ENCODE measurements at places on chromosomes 3 and 15.
A peak's percentile ranks its signal among the peaks of the same experiment; 100 is the strongest.

- peak; percentile 83 for DNase-seq
Measured at GRCh38 chr3:58471025-58471887, 20.6 kb upstream of the KCTD6 start.

DNA sequence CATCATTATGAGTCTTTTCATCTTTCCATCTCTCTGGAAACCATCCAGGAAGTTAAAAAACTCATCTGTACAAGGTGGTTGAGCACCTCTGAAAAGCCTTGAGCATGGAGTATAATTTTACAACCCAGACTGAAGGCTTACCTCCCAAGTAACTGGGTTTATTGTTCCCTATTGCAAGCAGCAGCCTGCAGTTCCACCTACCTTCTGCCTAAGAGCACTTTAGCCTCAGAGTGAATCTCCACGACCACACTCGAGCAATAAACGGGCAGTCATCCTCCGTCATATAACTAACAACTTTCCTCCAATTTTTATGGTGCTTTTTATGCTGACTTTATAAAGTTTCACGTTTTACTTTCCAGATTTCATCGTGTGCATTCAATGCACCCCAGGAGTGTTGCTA is 32.8 kb downstream of the OSBPL10 start:
- no peak for DNase-seq

- no peak for DNase-seq
Measured at GRCh38 chr3:139310474-139310933, 33.3 kb upstream of the MRPS22 start.

DNA sequence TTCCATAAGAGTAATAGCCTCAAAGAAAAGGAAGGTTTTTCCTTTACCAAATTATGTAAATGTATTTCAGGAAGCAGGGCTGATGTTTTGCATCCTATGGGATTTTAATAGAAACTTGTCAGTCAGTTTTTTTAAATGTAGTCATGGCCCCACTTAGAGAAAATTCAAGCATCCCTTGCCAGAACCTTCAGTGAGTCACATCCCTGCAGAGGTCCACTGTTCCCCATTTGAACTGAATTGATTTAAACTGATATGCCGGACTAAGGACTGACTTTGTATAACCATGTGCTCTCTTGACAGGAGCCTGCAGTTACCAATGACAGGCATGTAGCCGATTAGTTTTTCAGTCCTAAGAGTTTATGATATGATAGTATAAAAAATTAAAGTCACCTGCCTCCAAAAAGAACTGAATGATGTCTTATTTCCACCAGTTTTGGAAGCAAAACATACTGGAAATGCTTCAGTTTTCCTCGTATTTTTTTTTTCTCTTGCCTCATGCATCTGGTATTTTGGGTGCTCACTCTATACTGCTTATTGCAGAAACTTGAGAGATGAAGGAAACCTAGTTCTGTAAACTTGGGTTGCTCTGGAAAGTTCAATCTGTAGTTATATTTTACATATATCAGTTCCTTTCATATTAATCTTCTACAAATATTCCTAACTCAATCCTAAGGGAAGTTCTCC is 30.7 kb downstream of the LRTM1 start:
- DNase-seq, result no peak

DNA sequence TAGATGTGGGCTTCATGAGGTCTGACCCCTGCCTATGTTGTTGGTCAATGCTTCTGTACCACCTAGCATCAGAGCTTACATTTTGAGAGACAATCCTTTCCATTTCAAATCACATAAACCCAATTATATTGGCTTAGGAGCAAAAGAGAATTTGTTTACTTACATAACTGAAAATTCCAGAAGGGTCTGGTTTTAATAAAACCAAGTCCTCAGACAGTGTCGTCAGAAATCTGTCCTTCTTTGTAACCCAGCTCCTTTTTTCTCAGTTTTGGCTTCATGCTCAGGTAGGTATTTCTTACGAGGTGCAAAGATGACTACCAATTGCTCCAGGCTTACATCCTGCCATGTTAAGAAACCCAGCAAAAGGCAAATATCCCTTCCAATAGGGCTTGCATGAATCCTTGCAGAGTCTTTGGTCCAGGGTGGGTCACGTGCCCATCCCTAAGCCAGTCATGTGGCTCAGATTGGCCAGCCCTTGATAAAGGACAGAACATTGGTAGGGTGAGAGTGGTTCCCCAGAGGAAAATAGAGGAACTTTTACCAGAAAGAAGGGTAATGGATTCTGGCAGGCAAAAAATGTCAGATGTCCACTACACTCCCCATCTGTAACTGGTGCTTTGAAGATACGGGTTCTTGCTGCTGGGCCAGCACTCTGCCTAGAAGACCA is 50.2 kb upstream of the VILL start:
- no peak for DNase-seq

- DNase-seq, result no peak
Measured at GRCh38 chr15:93378558-93378957, 289.5 kb upstream of the RGMA start.

DNA sequence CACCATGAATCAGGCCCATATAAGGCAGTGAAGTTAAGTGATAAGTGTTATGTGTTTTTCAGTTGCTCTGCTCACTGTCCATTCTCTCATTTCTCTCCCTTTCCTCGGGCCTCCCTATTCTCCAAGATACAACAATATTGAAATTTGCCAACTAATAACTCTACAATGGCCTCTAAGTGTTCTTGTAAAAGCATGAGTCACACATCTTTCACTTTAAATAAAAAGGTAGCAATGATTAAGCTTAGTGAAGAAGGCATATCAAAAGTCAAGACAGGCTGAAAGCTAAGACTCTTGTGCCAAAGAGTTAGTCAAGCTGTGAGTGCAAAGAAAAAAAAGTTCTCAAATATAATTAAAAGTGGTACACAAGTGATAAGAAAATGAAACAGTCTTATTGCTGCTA is 675.4 kb downstream of the OTOL1 start:
- no peak for DNase-seq

DNA sequence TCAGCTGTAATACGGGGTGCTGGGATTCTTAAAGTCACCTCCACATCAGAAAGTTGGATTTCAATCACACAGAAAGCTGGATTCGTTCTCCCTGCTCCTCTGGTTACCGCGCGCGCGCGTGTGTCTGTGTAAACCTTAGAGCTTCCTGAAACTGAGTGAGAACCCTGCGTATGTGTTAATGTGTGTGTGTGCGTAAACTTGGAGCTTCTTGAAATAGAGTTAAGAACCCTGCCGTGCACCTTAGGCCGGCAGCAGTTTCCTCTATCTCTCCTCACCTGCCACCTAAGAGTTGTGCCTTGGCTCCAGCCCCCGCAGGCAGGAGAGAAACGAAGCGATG is 531 bp downstream of the LZTFL1 start:
- peak; percentile 17 for DNase-seq

GRCh38 chr3:52243791-52244628 is 1.5 kb upstream of the PPM1M start:
- peak; percentile 57 for DNase-seq

- DNase-seq, result no peak
Measured at GRCh38 chr3:115021061-115021460, 126.0 kb downstream of the ZBTB20 start.

DNA sequence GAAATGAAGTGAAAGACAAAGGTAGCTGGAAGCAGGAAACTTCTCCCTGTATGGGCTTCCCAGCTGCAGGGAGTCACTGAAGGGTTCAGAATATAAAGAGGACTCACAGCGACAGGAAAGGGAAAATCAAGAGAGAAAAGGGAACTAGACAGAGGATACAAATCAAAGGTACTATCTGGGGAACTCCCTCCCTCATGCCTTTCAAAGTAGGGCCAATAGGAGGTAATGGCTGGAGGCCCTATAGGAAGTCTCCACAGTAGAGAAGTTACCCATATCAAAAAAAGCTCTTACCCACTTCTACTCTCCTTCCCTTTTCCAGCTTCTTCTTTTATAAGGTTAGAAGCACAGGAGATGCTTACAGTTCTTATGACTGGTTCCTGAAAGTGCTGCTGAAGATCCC is 43.5 kb downstream of the FMN1 start:
- no peak for DNase-seq

DNA sequence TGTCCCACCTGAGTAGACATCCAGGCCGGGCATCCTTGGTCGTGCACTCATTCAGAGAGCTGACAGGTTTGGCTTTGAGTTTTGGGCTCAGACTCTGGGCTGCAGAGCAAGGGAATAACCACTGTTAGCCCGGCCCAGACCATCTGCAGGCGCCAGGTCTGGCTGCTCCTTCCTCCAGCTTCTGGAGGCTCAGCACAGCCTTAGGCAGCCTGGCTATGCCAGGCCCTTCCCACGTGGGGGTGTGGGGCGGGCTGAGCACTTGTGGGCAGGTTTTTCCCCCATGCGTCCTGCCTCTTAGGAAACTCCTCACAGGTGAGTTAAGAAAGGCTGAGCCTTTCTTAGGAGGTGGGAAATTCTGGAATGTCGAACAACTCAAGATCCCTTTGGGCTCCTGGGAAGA is 11.2 kb downstream of the PLA2G4B start:
- DNase-seq, result no peak

DNA sequence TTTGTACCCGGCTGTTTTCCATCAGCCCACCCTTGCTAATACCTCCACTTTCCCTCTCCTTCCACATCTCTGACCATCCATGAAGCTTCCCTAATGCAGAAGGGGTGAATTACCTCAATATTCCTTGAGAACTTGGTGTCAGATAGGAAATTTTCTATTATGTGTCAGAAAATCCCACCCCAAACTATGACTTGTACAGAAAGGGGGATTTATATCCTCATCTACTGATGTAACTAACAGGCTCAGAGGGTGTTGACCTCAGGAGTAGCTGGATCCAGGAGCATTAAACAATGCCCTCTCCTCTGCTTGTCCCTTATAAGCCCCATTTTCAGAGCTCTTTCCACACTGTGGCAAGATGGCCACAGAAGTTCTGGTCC is 242.8 kb upstream of the TLE3 start:
- no peak for DNase-seq

DNA sequence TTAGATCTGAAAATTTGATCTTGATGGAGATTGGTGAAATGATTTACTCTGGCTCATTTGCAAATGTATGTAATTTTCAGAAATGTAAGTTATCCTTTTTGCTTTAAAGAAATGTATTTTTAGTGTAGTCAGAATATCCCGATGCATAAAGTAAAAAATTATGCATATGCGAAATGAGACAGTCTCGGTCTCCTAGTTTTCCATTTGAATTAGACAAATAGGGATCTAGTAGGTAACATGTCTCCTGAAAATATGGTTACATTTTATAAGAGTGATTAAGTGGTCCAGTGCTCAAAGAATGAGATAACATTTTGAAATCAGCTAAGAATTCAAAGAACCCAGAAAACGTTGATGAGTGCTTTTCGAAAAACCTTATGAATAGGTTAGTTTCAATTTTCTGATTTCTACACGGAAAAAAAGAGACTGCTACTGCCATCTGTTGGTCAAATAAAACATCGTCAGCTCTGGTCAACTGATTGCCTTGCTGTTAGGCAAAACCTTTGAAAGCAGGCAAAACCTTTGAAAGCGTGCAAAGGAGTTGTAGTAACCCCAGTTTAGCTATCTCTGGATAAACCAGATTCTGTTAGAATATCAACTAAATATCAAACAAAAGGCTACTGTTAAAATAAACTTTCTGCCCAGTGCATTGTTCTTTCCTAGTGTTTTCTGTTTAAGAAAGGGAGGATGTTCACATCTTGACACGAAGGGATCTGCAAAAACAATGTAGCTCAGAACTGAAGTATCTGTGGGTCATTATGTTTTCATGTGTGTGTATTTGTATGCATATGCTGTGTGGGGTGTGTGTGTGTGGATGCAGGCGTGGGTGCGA is 59.3 kb upstream of the CHMP2B start:
- DNase-seq, result peak; percentile 6

DNA sequence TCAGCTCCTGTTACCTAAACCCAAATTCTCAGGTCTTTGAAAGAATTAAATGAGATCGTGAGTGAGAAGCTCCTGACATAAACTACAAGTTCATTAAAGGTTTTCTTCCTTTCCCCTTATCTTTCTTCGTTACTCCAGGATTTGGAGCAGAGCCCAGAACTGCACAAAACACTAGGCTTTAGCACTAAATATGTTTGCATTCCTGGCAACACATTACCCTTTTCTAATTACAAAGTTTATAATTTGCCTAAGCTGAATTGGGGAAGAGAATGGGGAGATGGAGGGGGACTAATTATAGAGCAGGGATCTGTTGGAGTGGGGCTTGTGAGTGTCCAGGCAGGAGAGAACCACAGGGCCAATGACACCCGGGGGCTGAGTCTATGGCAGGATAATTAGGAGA is 109.7 kb downstream of the SV2B start:
- no peak for DNase-seq

GRCh38 chr3:115469649-115470048 is 153.7 kb upstream of the GAP43 start:
- no peak for DNase-seq

GRCh38 chr3:155149494-155149893 is 69.4 kb downstream of the MME start:
- DNase-seq, result no peak

GRCh38 chr3:102156426-102156825 is 278.4 kb upstream of the ZPLD1 start:
- DNase-seq, result no peak

- DNase-seq, result no peak
Measured at GRCh38 chr3:170513642-170514041, 72.2 kb downstream of the SLC7A14 start.

- DNase-seq, result no peak
Measured at GRCh38 chr15:89822951-89823711, 8.5 kb upstream of the ANPEP start.

DNA sequence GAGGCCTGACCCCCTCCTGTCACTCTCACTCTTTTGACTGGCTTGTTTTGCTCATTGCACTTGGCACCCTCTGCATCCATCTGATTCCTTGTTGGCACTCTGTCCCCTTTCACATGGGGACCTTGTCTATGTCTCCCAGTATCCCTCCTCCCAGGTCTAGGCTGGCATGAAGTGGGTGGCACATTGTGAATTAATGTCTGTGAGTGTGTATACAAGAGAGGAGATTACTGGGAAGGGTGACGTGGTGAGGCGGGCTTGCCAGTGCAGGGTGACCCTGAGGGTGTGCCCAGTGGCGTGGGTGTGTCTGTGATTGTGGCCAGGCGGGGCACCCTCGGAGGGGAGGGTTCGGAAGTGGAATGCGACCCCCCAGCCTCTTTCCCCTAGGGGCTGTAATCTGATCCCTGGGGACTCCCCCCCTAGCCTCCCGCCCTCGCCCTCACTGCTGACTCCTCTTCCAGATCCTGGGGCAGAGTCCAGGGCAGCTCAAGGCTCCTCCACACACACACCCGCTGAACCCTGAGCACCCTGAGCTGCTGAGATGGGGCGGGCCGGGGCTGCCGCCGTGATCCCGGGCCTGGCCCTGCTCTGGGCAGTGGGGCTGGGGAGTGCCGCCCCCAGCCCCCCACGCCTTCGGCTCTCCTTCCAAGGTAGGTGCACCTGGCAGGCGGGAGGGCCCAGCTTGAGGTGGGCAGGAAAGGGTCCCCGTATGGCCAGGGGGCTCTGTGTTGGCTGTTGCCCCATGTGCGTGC is at the start of gene SEMA3B:
TSS of gene SEMA3B (plus strand) at position 445 of the 749 bp plus-strand sequence. CDS start at position 539, 94 bp downstream.
- no peak for DNase-seq

GRCh38 chr3:48240000-48240963 is 622 bp upstream of the ZNF589 start:
- no peak for DNase-seq

DNA sequence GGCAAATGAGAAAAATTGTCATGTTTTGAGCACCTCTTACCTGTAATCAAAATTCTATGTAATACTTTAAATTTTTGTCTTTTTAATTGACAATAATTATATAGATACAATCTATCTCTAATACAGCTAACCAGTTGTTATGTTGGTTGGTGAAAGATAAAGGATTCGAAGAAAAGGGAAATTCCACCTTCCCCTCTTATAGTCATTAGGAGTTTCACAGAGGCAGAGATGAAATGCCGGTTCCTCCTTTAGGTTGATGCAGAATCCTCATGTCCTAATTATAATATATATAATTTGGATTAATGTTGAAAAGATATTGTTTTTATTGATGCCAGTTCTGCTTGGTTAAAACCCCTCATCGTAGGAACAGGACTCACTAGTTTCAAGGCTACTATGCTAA is 67.1 kb downstream of the LRCH3 start:
- no peak for DNase-seq

Data from T-helper 2 cell treated with Interferon-gamma antibody and Interleukin-4, amounts not matched to agents 5 μg/mL and 100 μg/mL, for 36 hours (primary cell).